Naive thymus-derived CD4-positive, alpha-beta T cell (primary cell): ENCODE measurements at places on chromosomes 12 and 14. TPM values are rescaled to one million over a fixed set of nuclear protein-coding genes. Genes with fewer than 3 reads are reported as not detected.
A peak's percentile ranks its signal among the peaks of the same experiment; 100 is the strongest.

GRCh38 chr12:110168732-110169455 lies 44.7 kb downstream of the IFT81 start:
- H3K36me3 ChIP-seq: no peaks in the 10 kb centered on the region
- no peak overlapping the region for H3K4me3 ChIP-seq
- no peak overlapping the region for H3K27ac ChIP-seq
- no peak for DNase-seq
- H3K4me1 ChIP-seq: no peaks in the 10 kb centered on the region
- no peaks in the 10 kb centered on the region for H3K27me3 ChIP-seq

DNA sequence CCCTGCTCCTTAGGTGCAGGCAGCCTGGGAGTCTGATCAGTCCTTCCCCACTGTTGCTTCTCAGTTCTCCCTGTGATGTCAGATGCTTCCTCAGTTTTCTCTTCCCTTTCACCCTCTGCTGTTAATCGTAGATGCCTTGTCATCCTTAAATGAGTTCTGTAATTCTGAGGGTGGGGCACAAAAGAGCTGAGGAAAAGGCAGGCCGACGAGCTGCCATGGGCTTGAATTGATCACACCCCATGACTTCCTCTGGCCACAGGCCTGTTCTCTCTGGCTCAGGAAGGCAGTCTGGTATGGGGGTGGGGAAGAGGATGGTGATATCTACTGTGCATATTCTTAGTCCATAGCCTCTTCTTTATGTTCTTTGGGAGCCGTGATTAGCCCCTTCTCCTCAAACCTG lies 5.2 kb upstream of the AP1G2 start:
- H3K4me1 ChIP-seq: peaks cover 4% of the 10 kb centered on the region
- H3K4me3 ChIP-seq: no peak overlapping the region
- no peak for DNase-seq

EXOC3L4 gene
- not detected for total RNA-seq

TSPAN8 gene
- total RNA-seq: not detected in 2 replicates

DNA sequence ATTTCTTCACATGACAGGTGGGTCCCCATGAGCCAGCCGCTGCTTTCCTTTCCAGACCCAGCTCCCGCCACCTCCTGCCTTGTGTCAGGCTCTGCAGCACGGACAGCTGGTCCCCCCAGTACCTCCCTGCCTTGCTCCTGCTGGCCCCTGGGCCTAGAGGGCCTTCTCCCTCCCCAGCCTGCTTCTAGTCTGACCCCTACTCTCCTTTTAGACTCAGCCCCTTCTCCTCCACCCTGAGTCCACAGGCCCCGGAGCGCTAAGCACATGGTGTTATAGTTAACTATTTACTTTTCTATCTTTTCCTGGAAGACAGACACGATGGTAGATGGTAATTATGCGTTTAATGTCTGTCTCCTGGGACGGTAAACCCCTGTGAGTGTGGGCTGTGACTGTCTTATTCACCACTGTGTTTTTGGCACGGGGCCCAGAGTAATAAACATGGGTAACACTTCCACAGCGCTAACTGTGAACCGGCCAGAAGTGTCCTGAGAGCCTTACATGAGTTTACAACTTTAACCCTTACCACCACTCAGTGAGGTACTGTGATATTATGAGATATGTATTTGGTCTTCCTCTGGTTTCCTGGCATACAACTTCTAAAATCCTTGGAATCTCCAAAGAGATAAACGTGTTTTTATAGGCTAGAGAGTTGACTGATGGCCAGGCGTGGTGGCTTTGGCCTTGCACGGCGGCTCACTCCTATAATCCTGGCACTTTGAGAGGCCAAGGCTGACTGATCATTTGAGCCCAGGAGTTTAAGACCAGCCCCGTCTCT lies 41.2 kb downstream of the DGLUCY start:
- H3K27ac ChIP-seq: no peak overlapping the region
- DNase-seq: no peak
- no peaks in the 10 kb centered on the region for H3K4me1 ChIP-seq
- H3K36me3 ChIP-seq: peaks cover 6% of the 10 kb centered on the region
- no peak overlapping the region for H3K4me3 ChIP-seq
- no peaks in the 10 kb centered on the region for H3K27me3 ChIP-seq

DAO gene
- total RNA-seq: not detected

BBOF1 gene
- 0.80 and 1.2 TPM in 2 replicates for total RNA-seq

ZC2HC1C gene
- total RNA-seq: not detected

LALBA gene
- total RNA-seq: not detected

GRCh38 chr14:89501381-89501780 lies 84.3 kb upstream of the FOXN3 start:
- H3K4me3 ChIP-seq: no peak overlapping the region
- no peaks in the 10 kb centered on the region for H3K27me3 ChIP-seq
- DNase-seq: no peak
- H3K36me3 ChIP-seq: no peaks in the 10 kb centered on the region
- H3K27ac ChIP-seq: no peak overlapping the region
- no peaks in the 10 kb centered on the region for H3K4me1 ChIP-seq

GTF2A1 gene
- total RNA-seq: 39.2 TPM

GRCh38 chr14:98555440-98555839 lies 716.6 kb downstream of the BCL11B start:
- no peaks in the 10 kb centered on the region for H3K4me1 ChIP-seq
- no peak overlapping the region for H3K4me3 ChIP-seq
- H3K36me3 ChIP-seq: no peaks in the 10 kb centered on the region
- no peaks in the 10 kb centered on the region for H3K27me3 ChIP-seq
- no peak overlapping the region for H3K27ac ChIP-seq
- DNase-seq: no peak

IAPP gene
- total RNA-seq: not detected

GRCh38 chr14:37641117-37641516 lies 45.7 kb downstream of the TTC6 start:
- H3K36me3 ChIP-seq: no peaks in the 10 kb centered on the region
- no peak for DNase-seq

DNA sequence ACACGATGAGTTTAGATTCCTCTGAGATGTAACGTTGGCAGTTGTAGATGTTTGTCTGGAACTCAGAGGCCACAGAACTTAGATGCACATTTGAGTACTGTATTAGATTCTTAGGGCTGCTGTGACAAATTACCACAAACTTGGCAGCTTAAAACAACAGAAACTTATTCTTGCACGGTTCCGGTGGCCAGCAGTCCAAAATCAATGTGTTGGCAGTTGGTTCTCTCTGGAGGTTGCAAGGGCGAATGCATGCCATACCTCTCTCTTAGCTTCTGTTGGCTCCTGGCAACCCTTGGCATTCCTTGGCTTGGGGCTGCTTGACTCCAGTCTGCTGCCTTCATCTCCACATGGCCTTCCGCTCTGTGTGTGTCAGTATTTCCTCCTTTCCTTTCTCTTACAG lies 118.9 kb downstream of the C12orf75 start:
- H3K27me3 ChIP-seq: no peaks in the 10 kb centered on the region
- no peaks in the 10 kb centered on the region for H3K4me1 ChIP-seq
- H3K27ac ChIP-seq: no peak overlapping the region
- H3K4me3 ChIP-seq: no peak overlapping the region
- no peaks in the 10 kb centered on the region for H3K36me3 ChIP-seq

DNA sequence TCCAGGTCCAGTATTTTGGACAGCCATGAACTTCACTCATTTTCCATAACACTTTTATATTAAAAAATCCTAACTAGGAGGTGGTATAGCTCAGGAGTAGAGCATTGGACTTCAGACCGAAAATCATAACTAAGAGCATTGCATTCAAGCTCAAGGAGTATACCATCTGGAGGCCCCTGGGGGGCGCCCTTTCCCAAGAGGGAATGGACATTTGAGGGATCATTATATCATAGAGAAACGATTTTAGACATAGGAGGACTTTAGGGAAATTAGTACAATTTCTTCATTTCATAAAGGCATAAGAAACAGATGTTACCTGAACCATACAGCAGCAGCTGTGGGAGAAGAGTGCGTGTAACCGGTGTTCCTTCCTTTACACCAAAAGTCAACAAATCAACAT lies 5.2 kb upstream of the ATG14 start:
- no peaks in the 10 kb centered on the region for H3K27me3 ChIP-seq
- no peaks in the 10 kb centered on the region for H3K36me3 ChIP-seq
- no peak for DNase-seq
- H3K27ac ChIP-seq: no peak overlapping the region

DNA sequence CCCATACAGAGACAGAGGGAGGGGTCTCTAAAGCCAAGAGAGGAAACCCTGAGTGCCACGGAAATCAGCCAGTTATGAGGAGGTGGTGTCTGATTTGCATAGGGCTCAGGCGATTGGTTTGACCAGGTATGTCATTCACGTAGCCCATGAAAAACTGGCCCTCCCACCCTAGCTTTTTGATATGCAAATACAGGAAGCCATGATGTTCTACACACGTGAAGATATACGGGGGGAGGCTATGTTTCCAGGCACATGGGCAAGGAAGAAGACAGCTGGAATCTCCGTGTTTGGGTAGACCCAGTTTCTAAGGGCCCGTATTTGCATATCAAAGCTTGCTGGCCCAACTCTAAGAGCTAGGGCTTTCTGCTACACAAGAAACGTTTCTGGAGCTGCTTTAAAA lies 717.8 kb upstream of the SEL1L start:
- H3K27ac ChIP-seq: no peak overlapping the region
- H3K4me3 ChIP-seq: no peak overlapping the region
- no peak for DNase-seq
- H3K4me1 ChIP-seq: no peaks in the 10 kb centered on the region
- no peaks in the 10 kb centered on the region for H3K36me3 ChIP-seq
- H3K27me3 ChIP-seq: no peaks in the 10 kb centered on the region

DNA sequence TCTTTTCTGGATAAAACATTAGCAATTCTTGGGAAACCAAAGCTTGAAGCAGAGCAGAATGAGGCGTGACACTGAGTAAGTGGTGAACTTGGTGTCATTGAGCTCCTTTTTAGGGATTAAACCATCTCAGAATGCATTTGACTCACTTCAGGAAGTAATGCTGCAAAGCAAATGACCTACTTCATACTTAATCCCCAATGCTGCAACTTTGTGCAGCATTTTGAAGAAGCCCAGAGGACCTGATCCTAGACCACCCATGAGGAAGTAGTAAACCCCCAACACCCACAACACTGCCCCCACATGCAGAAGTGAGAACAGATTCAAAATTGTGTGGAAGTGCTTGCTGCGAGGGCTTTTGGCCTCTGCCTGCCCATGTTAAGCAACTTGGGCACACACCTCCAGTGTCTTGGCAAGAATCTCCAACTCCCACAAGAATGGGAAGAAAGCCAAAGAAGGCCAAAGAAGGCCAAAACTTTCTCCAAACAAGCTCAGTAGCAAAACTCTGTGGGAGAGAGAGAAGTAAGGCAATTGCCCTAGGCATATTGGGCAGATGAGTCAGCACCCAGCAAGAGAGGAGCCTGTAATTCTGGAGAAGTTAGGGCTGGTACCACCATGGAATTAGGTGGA lies 69.2 kb upstream of the ETV6 start:
- no peak overlapping the region for H3K4me3 ChIP-seq
- no peak for DNase-seq
- no peaks in the 10 kb centered on the region for H3K36me3 ChIP-seq
- H3K27me3 ChIP-seq: no peaks in the 10 kb centered on the region

- DNase-seq: no peak
- no peak overlapping the region for H3K4me3 ChIP-seq
- no peaks in the 10 kb centered on the region for H3K27me3 ChIP-seq
- no peaks in the 10 kb centered on the region for H3K36me3 ChIP-seq
- no peak overlapping the region for H3K27ac ChIP-seq
Observed at GRCh38 chr12:70069221-70070105, 173.8 kb upstream of the CNOT2 start.

- no peak for DNase-seq
- H3K4me3 ChIP-seq: no peak overlapping the region
- no peaks in the 10 kb centered on the region for H3K27me3 ChIP-seq
- peaks cover 10% of the 10 kb centered on the region for H3K4me1 ChIP-seq
- H3K27ac ChIP-seq: no peak overlapping the region
Observed at GRCh38 chr12:1666685-1667162, 24.1 kb upstream of the ADIPOR2 start.

DNA sequence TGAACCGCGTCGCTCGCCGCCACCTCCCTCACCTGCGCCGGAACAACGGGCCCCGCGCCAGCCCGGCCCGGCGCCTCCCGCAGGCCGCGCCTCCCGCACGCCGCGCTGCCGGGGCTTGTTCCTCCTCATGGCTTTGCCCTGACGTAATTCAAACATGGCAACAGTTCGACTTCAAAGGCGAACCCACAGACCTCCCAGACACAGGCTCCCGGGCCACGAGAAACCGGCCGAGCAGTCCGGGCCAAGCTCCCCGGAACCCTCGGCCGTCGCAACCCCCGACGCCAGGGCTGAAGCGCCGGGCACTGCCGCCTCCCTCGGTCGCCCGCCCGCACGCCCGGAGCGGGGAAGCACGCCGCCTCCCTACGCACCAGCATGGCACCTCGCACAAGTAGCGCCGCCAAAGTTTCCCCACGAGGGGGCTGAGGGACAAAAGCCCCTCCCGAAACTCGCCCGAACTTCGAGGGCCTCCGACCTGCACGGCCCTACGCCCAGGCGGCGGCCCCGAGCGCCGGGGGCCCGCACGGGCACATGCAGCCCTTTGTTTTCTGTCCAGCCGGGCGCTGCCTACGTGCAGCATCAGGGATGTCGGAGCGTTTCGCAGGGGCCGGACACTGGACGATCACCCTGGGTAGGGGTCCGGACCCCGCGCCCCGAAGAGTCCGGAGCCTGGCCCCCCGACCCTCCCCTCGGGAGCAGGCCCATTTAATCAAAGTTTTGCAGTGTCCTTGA lies 1.7 kb downstream of the SINHCAF start:
- H3K4me3 ChIP-seq: peak overlapping the region; percentile 82
- peak overlapping the region; percentile 93 for H3K27ac ChIP-seq
- no peaks in the 10 kb centered on the region for H3K36me3 ChIP-seq
- peak; percentile 85 for DNase-seq
- no peaks in the 10 kb centered on the region for H3K27me3 ChIP-seq
